ENCODE measurements at places on chromosomes 1 and 21.

DNA sequence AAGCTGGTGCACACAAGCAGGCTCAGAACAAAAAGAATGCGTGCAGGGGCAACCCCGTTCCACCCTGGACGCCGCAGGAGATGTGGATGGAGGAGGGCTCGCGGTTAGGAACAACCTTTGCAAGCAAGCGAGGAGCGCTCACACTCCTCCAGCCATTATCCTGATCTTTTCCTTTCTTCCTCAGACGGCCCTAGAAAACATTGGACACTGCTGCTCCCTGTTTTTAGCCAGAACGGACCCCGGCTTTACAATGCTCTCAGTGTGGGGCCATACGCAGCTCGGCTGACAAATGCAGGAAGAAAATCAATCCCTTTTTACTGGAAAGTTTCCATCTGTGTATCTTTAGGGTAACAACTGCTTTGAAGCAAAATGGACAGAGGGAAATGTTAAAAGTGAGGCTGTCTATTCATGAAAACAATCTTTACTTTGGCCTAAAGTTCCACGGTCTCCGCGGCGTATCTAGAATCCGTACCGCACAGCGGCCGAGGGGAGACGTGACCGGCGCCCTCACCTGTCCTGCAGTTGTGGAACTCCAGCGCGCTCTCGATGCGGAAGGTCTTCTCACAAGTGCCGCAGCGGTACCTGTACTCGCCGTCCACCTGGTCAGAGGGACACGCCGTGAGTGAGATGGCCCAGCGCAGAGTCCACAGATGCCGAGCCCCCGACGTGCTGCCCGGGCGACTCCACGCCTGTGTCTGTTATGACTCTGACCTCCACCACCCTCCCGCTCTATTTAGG, 44.0 kb downstream of the PRDM15 start:
- H3K27ac ChIP-seq, result no peak overlapping the region
- H3K4me1 ChIP-seq, result no peaks in the 10 kb centered on the region
- no peak for DNase-seq
- H3K4me3 ChIP-seq, result no peak overlapping the region
- H3K27me3 ChIP-seq, result no peaks in the 10 kb centered on the region

GRCh38 chr21:22224261-22224660, 1226.1 kb downstream of the NCAM2 start:
- no peak overlapping the region for H3K4me3 ChIP-seq
- DNase-seq, result no peak
- H3K4me1 ChIP-seq, result no peaks in the 10 kb centered on the region
- H3K27me3 ChIP-seq, result no peaks in the 10 kb centered on the region
- no peaks in the 10 kb centered on the region for H3K36me3 ChIP-seq

DNA sequence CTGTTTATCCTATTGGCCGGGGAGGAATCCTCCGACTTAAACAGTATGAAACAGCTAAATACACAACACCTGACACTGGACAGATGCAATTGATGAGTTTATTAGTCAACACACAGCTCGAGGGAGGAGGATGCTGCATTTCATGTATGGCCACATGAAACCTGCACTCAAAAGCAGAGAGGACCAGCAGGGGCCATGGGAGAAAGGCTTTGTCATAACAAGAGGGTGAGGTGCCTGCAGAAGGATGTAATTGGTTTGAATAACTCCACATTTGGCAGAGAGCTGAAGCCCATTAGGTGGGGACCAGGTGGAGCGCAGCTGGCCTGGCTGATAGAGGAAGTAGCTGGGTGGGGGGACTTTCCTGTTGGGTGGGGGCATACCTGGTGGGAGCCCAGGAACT, 599.1 kb downstream of the PTPRU start:
- DNase-seq, result no peak
- H3K27ac ChIP-seq, result no peak overlapping the region
- H3K36me3 ChIP-seq, result no peaks in the 10 kb centered on the region

DNA sequence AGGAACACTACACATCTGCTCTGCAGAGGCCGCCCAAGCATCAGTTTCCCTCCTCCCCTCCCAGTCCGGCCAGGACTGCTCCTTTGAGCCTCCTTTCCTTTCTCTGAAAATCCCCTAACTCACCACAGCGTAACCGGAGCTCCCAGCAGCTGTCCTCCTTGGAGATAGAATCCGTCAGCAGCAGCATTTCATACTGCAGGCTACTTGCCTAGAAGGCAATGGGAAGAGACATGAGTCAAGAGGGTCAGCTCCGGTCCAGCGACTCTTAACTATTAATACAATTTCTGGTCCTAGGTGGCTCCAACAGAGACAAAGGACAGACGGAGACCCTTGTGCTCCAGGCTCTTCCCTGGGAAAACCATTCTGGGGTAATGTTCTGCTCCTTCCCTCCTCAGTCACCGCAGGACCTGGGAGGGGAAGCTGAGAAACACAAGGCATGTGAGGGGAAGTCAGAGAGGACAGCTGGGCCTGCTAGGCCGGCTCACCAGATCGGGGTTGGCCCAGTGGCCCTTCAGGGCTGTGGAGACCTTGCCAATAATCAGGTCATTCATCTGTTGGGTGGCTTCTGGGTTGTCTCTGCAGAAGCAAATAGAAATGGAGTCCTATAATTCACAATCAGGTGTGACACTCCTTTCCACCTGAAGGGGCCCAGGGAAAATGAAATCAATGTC, 99.7 kb downstream of the UBR4 start:
- H3K27ac ChIP-seq, result no peak overlapping the region
- no peaks in the 10 kb centered on the region for H3K4me1 ChIP-seq
- no peak overlapping the region for H3K4me3 ChIP-seq
- DNase-seq, result no peak
- H3K36me3 ChIP-seq, result peaks cover 88% of the 10 kb centered on the region

DNA sequence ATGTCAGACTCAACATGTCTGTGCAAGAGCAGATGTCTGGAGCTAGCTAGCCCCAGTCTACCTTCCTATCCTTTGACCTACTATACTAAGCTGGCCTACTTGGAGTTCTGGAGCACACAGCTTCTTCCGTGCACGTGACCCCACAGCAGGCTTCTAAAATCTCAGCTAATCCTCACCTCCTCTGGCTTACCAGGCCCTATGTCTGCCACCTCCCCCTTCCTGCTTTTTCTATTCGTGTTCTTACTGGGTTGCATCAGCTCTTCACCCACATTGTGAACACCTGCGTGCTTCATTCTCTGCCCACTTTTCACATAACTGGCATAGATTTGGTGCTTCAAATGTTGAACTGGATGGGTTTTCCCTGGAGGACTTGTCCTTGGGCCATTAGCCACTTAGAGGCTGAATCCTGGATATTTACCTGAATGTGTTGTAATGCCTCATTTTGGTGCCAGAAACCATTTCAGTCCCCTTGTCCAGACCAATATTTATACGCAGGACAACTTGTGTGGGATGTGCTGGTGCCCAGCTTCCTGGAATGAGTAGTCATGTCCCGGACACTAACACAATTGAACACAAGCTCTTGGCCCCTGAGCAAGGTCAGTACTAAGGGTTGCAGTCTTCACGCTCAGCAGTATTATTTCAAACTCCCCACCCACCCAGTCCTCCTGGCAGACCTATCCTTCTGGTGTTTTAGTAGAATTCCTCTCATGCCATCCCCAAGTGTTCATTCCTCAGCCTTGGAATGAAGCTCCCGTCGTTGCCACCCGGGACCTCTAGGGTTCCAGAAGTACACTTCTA, 24.0 kb downstream of the TENT5C start:
- no peak overlapping the region for H3K27ac ChIP-seq
- H3K27me3 ChIP-seq, result no peaks in the 10 kb centered on the region
- H3K36me3 ChIP-seq, result no peaks in the 10 kb centered on the region
- peaks cover 4% of the 10 kb centered on the region for H3K4me1 ChIP-seq

GRCh38 chr1:231065510-231066241, 25.6 kb upstream of the FAM89A start:
- H3K4me3 ChIP-seq, result no peak overlapping the region
- H3K36me3 ChIP-seq, result no peaks in the 10 kb centered on the region
- no peak for DNase-seq
- no peaks in the 10 kb centered on the region for H3K27me3 ChIP-seq

All from CD8-positive, alpha-beta memory T cell (primary cell).